ENCODE measurements at places on chromosomes 7 and 10. TPM values are rescaled to one million over a fixed set of nuclear protein-coding genes. Genes with fewer than 3 reads are reported as not detected.

- no peak for DNase-seq
Measured at GRCh38 chr7:84251277-84251781, 56.7 kb upstream of the SEMA3A start.

Gene PCGF5
- total RNA-seq = 49.3 TPM

- no peak for DNase-seq
Measured at GRCh38 chr7:67387851-67388250, 391.2 kb downstream of the TYW1 start.

DNA sequence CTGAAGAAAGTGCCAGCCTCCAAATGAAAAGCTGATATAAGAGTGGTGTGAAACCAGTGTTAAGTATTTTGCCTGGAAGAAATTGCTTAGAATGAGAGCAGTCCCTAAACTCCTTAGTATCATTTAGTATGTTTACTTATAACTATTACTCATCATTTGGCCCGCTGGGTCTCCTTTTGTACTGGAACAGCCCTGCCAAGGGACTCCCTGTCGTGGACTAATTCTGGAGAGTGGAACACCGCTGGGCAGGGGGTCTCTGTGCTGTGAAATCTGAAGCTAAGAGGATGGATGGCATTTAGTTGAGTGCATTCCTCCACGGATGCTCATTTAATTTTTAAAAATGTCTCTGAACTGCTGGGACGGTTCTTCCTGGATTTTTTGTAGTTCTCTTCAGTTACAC, 889.9 kb upstream of the C7orf33 start:
- no peak for DNase-seq

DNA sequence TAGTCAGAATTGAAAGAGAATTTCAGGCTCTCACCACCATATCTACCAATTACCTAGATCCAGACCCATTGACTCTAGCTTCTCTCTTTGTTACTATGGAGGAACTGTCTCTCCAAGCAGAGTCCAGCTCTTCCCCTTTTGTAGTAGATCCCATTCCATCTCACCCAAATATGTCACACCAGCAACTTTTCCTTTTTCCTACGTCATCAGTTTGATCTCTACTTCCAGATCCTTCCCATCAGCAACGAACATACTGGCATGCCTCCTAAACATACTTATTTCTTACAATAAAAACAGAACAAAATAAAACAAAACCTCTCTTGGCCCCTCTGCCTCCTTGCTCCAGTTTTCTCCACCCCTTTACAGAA, 5.9 kb upstream of the CALU start:
- DNase-seq = no peak

Gene FBXO24
- 1.3 TPM for total RNA-seq

Gene SPDYE6
- total RNA-seq = not detected

Gene PDE1C
- total RNA-seq = not detected

DNA sequence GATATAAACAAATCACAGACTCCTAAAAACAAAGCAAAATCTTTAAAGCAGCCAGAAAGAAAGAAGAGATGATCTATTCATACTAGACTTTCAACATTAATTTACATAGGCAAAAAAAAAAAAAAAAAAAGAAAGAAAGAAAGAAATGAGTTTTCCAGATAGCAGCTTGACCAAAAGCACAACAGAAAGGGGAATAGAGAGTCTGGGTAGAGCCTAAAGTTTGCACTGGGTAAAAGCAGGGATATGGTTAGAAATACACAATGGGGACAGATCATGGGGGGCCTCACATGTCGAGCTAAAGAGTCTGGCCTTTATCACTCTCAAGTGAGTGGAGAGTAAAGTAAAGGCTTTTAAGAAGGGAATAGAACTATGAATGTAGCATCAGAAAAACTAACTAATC, 169.8 kb downstream of the SGMS1 start:
- no peak for DNase-seq

Gene OPN1SW
- not detected for total RNA-seq
